HS-5 (cell line): ENCODE measurements at places on chromosomes 3 and 15.
A peak's percentile ranks its signal among the peaks of the same experiment; 100 is the strongest.

- no peak for DNase-seq
Observed at GRCh38 chr3:119289404-119289770, 4.8 kb upstream of the ARHGAP31 start.

DNA sequence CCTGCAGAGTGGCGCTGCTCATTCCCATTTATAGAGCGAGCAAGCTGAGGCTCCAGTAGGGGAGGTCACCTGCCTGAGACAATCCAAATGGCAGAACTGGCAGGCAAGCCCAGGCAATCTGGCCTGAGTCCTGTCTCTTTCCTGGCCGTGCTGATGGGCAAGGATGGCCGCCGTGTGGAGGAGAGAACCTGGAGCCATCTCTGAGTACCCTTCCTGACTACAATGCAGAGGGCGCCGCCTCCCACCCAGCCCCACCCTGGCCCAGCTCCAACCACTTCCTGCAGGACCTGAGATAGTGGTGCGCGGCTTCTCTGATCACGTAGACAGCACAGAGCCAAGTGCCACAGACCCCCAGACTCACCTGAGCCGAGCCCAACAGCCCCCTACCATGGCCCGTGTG, 7.0 kb downstream of the TLR9 start:
- no peak for DNase-seq

DNA sequence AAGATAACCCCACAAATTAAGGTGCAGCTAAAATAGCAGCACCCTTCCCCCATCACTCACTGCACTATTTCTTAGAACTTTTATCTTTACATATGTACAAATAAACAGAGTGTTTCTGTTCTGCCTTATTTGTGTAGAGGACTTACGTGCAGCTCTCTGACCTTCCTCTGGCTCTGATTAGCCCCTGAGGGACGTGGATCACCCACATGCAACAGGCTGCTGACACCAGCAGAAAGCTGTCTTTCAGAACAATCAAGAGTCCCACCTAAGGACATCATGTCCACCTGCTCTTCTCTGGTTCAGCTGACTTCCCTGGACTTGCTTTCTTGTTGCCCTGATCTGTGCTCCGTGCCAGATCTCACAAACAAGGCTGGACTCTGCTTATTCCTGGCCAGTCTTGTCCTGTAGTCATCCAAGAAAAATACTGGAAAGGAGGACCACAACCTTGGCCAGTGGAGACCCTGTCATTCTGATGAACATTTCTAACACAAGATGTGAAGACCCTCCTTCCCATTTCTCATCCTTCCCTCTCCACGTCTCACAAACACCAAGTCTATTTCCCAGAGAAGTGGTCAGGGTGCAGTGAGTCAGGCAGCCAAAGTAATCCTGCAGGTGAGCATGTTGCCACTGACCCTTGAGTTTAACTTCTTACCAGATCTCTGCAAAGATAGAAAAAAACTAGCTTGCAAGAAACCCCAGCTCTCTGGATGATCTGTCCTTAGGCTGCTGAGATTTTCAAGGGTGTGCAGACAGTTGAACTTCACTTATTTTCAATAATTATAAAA, 243.6 kb upstream of the ICE2 start:
- DNase-seq = no peak

GRCh38 chr3:126476166-126477060, 722 bp upstream of the ZXDC start:
- peak; percentile 14 for DNase-seq

GRCh38 chr3:46361408-46362283, 7.7 kb downstream of the CCR2 start:
- no peak for DNase-seq

- no peak for DNase-seq
Observed at GRCh38 chr3:64460141-64460730, 227.6 kb downstream of the ADAMTS9 start.

DNA sequence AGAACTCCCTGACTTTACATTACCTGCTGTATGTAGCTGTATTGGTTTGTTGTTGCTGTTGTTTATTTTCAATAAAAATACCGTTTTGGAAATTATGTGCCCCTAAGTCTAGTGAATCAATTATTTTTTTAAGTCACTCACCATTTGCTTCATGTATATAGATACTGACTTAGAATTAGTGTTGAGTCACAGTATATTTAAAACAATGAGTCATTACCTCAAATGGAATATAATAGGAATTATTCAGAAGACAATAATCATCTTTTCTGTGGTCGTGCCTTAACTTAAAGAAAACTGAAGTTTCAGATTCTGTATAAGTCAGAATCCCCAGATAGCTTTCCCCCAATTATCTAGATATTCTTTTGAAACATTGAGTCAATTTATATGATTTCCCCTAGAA, 21.0 kb upstream of the ALDH1A2 start:
- peak; percentile 29 for DNase-seq

- no peak for DNase-seq
Observed at GRCh38 chr3:175270198-175270837, 411.2 kb downstream of the NAALADL2 start.

DNA sequence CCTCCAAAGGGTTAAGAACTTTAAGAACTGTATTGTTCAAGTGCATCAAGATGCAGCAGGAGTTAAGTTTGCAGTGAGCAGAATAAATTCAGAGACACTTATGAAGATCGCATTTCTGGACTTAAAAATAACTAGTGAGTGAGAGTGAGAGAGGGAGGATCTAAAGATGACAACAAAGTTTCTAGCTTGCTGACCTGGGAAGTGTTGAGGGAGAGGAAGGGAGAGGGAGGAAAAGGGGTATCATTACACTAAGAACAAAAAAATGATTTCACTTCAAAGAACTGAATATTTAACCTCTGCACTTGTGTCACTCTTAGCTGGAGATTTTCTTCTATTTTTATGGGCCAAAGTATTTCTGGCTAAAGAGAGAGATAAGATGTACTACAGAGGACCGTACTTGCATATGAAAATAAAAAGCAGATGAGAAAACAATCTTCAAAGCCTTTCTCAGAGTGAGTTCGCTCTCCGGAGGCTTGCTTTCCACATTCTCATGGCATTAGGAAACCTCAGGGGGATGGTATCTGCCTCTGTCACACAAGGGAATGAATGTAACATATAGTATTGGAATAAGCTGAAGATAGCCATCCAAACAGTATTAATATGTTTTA, 91.4 kb upstream of the TJP1 start:
- no peak for DNase-seq

GRCh38 chr3:159238646-159239045, 436.8 kb downstream of the MFSD1 start:
- DNase-seq = no peak

- DNase-seq = no peak
Observed at GRCh38 chr3:56075089-56075488, 393.2 kb downstream of the ERC2 start.

DNA sequence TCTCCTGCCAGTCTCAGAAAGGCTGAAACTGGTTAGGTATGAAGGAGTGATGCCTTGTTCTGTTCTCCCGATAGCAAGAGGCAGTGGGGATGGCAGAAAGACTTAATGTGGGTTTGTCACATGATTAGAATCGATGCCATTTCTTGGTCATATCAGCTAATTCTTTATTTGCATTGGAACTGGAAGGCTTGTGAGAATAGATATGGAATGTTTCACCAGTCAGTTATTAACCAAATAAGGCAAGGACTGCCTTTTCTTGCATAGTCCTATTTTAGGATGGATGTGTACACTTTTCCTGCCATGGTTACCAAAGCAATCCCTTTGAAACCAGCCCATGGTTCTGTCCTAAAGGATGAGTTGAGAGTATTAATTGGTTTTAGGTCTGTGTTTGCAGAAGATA, 33.7 kb downstream of the FILIP1L start:
- DNase-seq = no peak

DNA sequence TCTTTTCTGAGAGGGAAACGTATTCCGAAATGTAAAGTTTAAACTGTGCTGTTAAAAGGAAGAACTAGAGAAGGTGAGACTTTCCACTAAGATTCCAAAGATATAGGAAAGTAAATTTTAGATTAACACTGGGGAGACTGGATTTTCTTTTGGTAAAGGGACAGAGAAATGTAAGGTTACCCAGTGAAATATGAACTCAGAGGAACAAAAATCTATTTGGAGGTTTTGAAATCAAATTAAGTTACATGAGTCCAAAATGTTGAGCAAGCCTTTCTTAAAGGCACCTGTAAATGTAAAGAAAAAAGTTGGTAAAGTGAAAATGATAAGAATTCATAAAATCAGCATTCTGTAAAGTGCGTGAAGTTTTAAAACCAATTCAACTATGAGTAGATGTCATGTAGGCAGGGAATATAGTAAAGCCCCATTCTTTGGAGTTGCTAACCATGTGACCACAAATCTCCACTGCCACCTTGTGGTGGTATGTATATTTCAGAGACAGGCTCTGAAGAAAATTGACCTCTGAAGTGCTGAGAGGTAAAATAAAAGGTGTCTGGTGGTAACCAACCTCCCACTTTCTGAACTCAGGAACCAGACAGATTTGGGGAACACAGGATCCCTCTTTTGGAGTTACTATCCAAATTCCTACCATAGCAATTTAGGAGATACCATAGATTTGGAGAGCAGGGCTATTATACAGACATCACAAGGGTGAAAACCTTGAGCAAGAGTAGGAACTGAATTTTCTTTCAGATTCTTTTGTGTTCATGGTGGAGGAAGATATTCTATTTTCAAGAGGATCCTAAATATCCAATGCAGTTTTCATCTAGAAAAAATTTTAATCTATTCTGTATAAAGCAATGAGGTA, 215.3 kb downstream of the ROBO2 start:
- DNase-seq = peak; percentile 35

DNA sequence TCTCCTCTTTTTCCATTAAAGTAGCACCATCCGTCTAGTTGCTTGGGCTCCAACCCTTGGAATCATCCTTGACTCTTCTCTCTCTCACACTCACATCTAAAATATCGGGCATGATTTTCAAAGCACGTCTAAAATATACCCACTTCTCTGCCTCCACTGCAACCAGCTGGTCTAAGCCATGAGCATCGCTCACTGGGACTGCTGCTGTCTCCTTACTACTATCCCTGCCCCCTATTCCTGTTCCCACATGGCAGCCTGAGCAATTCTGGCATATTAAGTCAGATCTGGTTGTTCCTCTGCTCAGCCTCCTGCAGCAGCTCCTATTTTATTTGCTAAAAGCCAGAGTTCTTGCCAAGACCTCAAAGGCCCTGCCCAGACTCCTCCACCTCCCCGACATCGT, 53.7 kb downstream of the ST6GAL1 start:
- DNase-seq = no peak

DNA sequence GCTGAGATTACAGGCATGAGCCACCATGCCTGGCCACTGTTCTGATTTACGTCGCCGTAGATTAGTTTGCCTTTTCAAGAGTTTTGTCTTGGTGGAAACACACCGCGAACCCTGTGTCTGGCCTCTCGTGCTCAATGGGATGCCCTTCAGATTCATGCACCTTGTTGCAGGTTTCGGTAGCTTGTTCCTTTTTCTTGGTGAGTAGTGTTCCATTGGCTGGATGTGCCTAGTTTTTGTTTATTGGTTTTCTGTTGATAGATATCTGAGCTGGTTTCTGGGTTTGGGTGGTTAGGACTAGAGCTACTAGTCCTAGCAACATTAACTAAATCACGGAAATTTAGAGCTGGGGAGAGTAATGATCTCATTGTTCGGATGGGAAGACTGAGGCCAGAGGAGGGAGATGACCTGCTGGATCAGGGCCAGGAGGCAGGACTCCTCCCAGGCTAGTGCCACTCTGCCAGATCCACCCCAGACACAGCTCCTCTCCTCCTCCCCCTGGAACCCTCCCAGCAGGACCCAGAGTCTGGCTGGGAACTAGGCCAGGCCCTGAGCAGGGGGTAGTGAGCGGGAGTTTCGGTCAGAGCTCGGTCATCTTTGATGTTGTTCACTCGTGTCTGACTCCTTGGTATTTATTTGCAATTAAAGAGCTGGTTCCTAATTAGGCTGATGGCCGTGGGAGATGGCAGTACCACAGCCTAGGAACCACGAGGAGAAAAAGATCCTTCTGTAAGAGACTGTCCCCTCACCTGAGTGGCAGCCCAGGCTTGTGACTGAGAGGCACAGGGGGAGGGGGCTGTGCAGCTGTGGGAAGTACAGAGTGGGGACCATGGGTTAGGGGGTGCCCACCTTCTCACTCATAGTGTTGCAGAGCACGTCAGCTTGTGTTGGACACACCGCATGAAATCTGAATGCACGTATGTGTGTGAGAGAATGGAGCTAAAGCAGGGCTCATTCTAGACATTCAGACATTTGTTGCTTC, 73.4 kb downstream of the SMAD6 start:
- no peak for DNase-seq

DNA sequence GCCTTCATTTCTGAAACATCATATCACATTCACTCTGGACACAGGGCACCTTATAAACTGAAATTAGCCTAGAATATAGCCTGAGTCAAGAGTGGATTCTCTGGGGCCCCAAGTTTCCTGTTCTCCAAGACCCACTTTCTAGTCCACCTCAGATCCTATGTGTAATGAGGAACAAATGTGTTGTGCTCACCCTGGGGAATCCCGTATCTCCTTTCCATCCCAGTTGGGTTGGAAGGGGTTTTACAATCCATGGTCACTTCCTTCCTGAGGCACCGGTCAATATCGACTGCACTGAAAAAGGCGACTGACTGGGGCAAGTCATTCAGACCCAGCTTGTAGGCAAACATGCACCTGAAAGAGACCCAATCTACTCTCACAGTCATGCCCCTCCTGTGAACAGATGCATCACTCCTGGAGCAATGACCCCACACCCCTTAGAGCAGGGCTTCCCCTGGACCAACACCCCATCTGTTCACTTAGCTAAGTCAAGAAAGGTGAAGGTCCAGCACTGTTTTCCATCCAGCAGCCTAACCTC, 17.4 kb downstream of the POLG start:
- DNase-seq = no peak

DNA sequence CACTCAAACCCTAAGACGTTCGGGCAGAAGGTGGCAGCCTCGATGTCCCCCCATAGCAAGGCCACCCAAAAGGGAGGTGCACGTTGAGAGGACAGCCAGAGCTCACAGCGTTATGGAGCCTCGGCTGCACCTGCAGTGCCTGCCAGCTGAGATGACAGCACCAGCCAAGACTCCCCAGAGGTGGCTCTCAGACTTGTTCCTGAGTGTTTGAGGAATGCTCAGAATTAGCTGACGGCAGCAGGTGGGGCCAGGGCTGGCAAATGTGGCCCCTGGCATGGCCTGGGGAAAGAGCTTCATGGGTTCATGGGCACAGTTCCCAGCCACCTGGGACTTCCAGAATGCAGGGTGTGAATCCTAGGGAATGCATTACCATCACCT, 177.8 kb downstream of the KLF13 start:
- DNase-seq = no peak

DNA sequence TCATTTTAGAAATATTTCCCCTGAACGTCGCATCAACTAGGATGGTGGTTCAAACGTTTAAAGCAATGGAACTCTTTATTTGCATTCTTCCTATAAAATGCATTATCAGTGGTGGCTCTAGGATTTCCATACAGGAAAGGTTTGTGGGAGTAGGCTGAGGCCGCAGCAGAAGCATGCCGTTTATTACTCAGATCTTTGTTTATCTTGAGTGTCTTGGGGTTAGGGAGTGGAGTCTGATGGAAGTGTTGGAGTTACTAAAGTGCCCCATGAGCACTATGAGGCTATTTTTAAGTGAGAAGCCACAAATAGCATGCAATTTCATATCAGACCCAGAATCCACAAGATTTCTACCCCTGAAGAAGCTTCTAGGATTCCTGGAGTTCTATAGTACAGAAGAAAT, 26.2 kb downstream of the ATOSA start:
- peak; percentile 15 for DNase-seq

- no peak for DNase-seq
Observed at GRCh38 chr3:8574670-8575322, 69.8 kb downstream of the SSUH2 start.

- DNase-seq = peak; percentile 40
Observed at GRCh38 chr3:184815046-184815930, 3.3 kb downstream of the VPS8 start.
